Left lung (tissue), 14 donors: ENCODE measurements at places on chromosomes 5 and 9. TPM values are rescaled to one million over a fixed set of nuclear protein-coding genes. Genes with fewer than 3 reads are reported as not detected.
A peak's percentile ranks its signal among the peaks of the same experiment; 100 is the strongest.

Gene MROH2B
- polyA plus RNA-seq = 0.91 TPM

Gene UNC13B
- 92.8 TPM for polyA plus RNA-seq

Gene FBXO38
- 45.0 TPM for polyA plus RNA-seq

DNA sequence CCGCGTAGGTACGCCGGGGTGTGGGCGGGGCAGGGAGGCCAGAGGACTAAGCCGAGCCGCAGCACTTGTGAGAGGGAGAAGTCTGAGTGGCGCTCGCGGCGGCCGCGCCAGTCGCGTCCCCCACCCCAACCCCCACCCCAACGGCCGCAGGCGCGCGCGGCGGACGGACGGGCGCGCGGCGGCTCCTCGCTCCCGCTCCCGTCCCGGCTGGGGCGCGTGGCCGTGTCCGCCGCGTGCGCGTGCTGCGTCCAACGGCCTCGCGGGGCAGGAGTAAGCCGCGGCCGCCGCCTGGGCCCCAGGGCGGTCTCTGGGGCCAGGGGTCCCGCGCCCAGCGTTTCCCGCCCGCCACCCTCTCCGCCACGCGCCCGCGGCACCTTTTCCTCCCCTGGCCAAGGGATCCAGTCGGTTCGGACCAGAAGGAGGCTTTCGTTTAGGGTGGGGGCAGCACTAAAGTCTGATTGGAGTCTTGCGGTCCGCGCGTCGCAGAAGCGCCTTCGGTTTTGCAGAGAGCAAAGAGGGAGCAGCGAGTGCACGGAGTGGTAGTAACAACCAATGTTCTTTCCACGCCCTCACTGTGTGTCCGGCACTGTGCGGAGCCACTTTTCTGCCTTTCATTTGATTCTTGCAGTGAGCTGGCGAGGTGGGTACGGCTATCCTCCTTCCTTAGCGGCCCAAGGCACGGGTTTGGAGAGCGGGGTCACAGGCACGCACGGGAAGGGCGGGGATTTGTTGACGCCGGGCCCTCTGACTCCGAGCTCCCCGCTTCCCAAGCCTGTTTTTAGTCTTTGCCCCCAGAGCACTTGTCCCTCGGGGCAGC, 483 bp downstream of the G3BP1 start:
- no peaks in the 10 kb centered on the region for H3K27me3 ChIP-seq
- peak overlapping the region; percentile 76 for H3K4me3 ChIP-seq
- peak overlapping the region; percentile 100 for H3K27ac ChIP-seq
- H3K4me1 ChIP-seq = peaks cover 13% of the 10 kb centered on the region
- H3K36me3 ChIP-seq = no peaks in the 10 kb centered on the region
- peak; percentile 40 for DNase-seq

DNA sequence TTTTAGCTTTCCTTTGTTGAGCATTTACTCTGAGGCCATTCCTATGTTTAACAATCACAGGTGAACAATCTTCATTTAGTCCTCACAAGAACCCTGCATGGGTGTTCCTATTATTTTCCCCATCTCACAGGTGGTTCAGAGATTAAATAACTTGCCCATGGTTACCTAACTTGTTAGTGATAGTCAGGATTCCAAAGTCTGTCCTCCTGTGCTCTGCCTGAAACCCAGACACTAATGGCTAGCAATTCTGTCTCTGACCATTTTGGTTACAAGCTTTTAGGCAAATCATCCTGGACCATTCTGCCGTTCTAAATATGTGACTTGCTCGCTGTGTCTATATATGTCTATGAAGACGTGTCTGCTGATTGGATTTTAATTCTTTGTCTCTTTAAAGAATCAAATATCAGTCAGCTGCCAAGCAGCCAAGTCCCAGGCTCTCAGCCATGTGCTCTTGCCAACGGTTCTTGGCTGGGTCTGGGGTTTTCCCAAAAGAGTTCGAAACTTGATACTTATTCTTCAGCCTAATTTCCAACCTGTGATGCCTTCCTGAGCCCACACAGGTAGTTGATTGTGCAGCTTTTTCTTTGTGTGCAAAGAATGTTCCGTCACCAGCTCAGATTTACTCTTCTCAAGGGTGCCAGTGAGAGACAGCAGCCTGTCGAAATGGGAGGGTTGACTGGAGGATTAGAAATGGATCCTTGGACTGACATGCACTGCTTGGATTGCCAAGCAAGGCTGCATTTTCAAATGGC, 121.7 kb downstream of the NREP start:
- no peak for DNase-seq
- no peaks in the 10 kb centered on the region for H3K4me1 ChIP-seq

GRCh38 chr9:130069048-130069447, 15.3 kb downstream of the GPR107 start:
- H3K27ac ChIP-seq = peak overlapping the region; percentile 79
- H3K36me3 ChIP-seq = peaks cover 4% of the 10 kb centered on the region
- H3K4me3 ChIP-seq = no peak overlapping the region
- peaks cover 44% of the 10 kb centered on the region for H3K4me1 ChIP-seq
- no peaks in the 10 kb centered on the region for H3K27me3 ChIP-seq

DNA sequence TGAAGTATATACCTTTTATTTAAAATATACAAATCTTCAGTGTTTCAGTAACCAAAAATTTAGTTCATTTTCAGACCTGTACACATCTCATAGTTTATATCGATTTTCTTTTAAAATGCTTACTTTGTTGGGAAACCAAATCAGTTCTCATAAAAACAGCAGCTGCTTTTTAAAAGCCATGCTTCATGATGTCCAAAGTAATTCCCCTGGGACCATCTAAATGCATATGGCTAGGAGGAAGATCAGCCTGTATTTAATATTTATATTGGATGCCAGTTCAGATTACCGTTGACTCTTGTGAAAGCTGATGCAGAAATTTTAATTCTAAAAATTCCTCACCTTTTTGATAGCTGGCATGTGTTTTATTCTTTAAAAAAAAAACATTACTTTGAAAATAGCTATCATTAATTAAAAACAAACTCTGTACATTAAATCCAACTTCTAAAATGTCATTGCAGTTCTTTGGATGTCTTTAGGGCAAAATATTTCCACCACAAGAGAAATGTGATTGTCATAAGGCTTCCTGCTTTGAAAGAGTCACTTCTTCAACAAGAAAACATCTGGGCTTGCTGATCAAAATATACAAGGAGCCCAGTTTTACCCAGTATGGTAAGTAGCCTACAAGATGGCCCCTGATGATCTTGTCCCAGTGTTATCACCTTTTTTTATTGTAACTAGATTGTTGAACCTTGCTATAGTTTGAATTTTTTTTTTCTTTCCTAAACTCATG, 1242.9 kb upstream of the CDH6 start:
- H3K27me3 ChIP-seq = no peaks in the 10 kb centered on the region
- DNase-seq = no peak
- H3K4me3 ChIP-seq = no peak overlapping the region
- H3K4me1 ChIP-seq = no peaks in the 10 kb centered on the region
- H3K36me3 ChIP-seq = no peaks in the 10 kb centered on the region
- H3K27ac ChIP-seq = no peak overlapping the region

DNA sequence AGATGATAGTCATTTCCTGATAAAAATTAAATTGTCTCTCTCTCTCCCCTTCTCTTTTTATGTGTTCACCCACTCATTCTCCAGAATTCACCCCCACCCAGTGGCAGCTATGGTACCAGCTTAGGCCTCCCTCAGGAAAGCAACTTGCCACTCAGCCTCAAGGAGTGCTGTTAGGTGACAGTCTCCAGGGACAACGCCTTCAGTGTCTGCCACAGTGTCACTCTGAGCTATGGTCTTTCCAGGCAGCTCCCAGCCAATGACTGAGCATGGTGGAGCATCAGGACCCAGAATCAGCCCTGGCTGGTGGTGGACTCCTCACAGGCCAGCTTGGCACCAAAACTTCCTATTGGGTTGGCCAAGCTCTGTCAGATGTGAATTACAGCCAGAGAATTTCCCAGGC, 140.9 kb upstream of the PIK3R1 start:
- no peaks in the 10 kb centered on the region for H3K27me3 ChIP-seq
- H3K4me1 ChIP-seq = no peaks in the 10 kb centered on the region
- no peak overlapping the region for H3K27ac ChIP-seq
- H3K4me3 ChIP-seq = no peak overlapping the region
